ENCODE measurements at places on chromosomes 5 and 9. TPM values are rescaled to one million over a fixed set of nuclear protein-coding genes. Genes with fewer than 3 reads are reported as not detected.
A peak's percentile ranks its signal among the peaks of the same experiment; 100 is the strongest.

GRCh38 chr5:1484730-1485578, 38.8 kb downstream of the LPCAT1 start:
- DNase-seq, result no peak

DNA sequence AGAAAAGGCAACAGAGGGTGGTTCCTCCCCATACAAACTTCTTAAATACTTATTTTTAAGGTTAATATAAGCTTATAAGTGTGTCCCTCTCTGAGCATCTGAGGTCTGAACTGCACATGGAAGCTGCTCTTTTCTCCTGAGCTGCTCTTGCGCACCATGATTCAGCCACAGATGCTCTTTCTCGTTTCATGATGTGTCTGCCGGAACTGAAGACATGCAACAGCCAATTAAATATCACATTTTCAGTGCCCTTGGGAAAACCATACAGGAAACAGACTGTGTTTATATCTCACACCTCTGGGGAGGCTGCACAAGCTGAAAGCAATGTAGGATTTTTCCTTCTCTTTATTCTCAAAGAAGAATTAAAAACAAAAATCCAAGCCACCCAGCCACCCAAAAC, 96.8 kb upstream of the NREP start:
- DNase-seq, result no peak

- DNase-seq, result peak; percentile 90
Observed at GRCh38 chr5:149442563-149443182, 63.6 kb upstream of the IL17B start.

- no peak for DNase-seq
Observed at GRCh38 chr9:35556776-35557175, 48.3 kb upstream of the TESK1 start.

- no peak for DNase-seq
Observed at GRCh38 chr5:138538943-138539627, 4.0 kb downstream of the ETF1 start.

GRCh38 chr5:146072595-146072994, 32.8 kb downstream of the PLAC8L1 start:
- no peak for DNase-seq

DNA sequence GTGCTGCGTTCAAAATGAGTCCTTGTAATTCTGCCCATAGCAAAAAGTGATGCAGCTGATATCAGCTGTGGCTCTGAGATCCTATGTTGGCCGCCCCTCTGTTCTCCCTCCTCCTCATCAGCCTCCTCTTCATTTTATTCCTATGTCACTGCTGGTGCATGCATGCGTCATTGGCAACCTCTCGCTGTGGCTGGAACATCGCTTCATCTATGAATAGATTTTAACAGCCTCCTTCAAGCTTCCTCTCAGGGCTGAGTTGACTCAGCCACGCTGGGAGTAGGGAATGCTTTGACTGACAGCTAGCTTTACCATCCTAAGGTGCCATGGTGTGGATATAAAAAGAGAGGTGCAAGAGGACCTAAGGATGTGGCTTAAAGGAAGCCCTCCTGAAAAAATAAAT, 303.5 kb downstream of the PLK2 start:
- DNase-seq, result no peak

- DNase-seq, result no peak
Observed at GRCh38 chr5:90131383-90132133, 278.0 kb downstream of the CETN3 start.

DNA sequence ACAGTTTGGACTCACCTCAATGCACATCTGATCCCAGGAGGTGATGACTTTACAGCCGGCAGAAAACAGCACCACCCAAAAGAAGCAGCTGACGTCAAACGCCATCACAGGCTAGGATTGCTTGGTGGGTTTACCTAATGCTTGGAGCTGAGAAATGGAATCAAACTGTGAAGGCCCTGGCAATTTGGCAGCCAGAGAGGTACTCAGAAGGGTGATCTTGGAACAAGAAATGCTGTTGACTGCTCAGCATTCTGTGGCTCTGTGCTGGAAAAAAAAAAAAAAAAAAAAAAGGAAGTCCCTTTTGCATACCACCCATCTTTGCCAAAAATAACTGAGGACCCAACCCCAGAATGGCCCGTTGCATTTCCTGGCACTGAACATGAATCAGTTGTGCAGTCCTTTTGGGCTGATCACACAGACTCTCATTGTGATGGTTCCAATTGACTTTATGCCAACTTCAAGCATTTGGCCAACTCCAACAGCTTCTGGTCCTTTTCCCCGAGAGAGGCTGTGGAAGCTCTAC, at the start of gene CD180:
TSS of gene CD180 (minus strand) at position 263 of the 523 bp plus-strand sequence. CDS start at position 105, 158 bp downstream.
- DNase-seq, result no peak

DNA sequence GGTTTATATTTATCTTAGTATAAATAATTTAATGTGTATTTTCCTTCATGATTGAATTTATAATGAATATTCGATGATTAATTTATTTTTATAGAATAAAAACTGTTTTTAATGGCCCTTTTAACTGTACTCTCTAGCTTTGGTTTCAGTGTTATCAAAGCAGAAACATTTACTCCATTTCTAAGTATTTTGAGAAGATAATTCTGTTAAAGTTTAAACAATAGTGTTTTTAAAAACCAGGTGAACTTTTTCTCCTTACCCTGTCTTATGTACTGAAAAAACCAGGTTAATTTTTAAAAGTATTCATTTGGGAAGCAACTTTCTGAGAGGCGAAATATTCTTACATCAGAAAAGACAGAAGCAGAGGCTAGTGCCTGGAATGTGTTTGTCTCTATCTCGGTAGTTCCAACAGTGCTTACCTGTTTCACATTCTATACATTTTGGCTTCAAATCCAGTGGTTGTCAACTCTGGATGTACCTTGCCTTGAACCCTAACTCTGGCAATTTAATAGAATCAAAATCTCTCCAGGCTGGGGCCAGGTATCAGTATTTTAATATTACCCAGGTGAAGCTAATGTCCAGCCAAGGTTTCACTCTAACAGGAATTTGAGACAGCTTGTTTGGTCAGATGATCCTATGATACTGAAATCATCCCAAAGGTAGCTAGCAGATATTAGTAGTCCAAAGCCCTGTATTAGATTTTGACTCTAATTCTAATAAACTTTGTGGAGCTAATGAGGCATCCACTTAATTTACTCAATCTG, 434.4 kb downstream of the PDE4D start:
- no peak for DNase-seq

DNA sequence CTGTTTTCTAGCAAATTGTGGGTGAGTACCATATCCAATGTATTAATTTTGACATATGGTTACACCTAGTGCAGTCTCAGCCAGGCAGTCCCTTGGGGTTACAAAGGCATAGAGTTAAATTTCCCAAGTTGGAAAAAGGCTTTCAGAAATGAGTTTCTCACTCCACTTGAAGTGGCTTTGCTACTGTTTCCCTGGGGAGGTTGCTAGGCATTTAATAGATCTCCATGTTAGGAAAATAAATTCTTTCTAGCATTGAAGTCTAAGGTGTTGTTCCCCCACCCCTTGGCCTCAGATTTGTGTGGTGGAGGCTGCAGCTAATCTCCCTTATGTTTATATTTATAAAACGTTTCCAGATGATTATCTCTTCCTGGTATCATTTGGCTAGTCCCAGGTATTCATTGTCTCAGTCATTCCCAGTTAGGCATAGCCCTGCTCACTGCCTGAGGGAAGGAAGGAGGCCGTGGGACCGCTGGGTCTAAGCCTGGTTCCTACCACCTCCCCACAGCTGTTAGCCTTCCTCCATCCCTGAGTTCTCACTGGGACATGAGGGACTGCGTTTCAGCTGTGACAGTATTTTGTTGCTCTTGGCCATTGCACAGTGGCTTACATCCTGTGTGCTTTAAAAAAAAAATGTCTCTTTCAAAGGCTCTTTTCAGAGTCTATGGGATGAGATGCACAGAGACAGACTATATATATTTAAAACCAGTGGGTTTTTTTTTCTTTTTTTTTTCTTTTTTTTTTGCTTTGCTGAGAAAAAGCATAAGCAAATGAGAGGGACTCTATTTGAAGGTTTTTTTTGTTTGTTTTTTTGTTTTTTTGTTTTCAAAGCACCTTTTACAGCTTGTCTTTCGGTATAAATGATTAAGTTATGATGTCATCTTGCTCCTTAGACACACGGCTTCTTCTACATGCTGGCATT, 121.5 kb downstream of the MAST4 start:
- no peak for DNase-seq

GRCh38 chr9:124381170-124381945, 33.9 kb downstream of the PSMB7 start:
- DNase-seq, result no peak

GRCh38 chr5:53418409-53418808, 62.0 kb upstream of the FST start:
- DNase-seq, result no peak

DNA sequence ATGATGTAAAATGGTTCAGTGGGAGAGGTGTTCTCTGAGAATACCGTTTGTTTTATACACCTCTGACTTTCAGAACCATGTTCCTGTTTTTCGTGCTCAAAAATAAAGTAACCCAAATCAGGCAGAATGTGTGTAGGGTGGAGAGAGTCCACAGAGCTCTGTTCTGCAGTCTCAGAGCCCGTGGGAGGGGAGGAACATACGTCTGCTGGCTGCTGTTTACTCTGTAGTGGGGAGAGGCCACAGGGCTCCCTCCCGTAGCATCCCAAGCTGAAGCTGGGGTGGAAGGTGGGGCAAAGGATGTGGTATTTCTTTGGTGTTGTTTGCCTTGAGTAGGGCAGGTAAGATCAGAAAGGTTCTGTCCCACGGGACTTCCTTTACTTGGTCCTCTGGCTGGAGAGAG, 348.5 kb downstream of the DNAH5 start:
- no peak for DNase-seq

GRCh38 chr9:127896395-127897192, 2.8 kb downstream of the ST6GALNAC6 start:
- DNase-seq, result peak; percentile 54

DNA sequence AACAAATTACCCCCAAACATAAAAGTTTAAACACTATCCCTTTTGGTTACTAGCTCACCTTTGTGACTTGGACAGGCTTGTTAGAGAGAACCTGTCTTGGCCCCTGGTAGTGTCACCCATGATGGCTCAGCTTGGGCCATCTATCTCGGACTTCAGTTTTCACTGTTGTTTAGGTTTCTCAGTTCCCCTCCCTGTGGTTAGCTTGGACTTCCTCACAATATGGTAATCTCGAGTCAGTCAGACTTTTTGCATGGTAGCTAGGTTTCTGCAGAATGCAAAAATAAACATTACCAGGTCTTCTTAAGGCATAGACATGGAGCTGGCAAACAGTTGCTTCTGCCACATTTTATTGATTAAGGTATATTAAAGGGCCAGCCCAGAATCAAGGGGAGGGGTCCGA, 324.3 kb upstream of the RORB start:
- no peak for DNase-seq

GRCh38 chr9:5622016-5622415, 6.9 kb upstream of the RIC1 start:
- no peak for DNase-seq

DNA sequence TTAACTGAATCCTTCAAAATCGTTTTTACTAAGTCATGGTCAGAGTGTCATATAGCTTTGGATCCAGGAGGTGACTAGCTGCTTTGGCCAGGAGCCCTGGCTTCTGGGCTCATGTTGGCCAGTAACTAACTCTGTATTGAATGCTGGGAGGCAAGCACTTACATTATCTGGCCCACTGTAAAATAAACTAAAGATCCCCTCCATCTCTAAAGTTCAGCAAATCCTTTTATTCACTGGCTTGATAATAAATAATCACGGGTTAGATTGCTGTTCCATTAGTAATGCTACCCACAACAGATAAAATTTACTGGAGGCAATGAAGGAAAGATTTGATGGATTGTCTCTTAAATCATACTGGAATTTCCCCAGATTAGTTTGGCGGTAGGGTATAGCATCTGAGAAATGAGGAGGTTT, 382.2 kb upstream of the TLE4 start:
- no peak for DNase-seq

DNA sequence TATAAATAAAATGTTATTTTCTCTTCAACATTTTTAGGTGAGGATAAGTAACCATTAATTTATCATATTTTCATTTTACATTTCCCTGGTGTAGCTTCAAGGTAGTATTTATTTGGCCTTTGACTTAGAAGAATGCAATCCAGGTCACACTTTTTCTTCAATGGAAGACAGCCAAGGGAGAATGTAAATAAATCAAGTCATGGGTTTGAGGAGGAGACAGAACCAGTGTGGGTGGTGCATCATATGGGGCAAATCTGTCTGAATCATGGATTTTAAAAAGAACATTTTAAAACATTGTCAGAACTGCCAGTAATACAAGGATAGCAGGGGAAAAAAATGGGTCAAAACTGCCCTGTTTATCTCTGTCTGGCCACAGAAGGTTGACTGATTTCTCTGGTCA, 229.5 kb downstream of the FAM114A2 start:
- no peak for DNase-seq

DNA sequence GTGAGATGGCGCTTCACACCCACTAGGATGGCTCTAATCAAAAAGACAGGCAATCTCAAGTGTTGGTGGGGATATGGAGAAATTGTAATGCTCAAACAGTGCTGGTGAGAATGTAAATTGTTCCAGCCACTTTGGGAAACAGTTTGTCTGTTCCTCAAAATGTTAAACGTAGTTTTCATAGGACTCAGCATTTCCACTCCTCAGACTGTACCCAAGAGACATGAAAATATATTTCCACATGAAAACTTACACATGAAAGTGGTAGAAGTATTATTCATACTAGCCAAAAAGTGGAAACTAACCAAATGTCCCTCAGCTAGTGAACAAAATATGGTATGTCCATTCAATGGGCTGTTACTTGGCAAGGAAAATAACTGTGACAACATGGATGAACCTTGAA, 107.7 kb upstream of the CTSL start:
- DNase-seq, result no peak

- no peak for DNase-seq
Observed at GRCh38 chr5:88827997-88828396, 55.0 kb downstream of the MEF2C start.

DNA sequence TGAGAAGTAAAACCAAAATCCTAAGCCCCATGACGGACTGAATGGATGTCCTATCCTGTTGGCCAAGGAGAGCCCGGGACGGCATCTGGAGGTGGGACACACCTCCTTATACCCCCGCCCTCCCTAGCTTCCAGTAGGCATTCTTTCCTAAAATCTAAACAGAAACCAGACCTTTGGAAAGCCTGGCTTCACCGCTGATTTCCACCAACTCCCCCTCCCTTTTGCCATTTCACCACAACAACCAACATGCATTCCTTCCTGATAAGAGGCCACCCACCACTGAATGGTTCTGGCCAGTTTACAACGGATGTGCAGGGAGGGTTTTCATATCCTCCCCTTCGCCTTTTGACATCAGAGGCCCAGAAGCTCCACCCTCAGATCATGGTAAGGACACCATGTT, 9.2 kb upstream of the RARS1 start:
- no peak for DNase-seq

DNA sequence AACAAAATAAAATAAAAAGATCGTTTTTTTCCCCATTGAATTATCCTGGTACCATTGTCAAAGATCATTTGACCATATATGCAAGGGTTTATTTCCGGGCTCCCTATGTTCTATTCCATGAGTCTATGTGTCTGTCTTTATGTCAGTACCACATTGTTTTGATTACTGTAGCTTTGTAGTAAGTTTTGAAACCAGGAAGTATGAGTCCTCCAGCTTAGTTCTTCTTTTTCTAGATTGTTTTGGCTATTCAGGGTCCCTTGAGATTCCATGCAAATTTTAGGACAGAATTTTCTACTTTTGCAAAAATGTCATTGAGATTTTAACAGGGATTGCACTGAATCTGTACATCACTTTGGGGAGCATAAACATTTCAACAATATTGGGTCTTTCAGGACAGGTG, 18.7 kb upstream of the EEIG1 start:
- DNase-seq, result no peak

Gene NEURL1B
- total RNA-seq, result 43.4 TPM

Gene TNFSF8
- 1.0 TPM for total RNA-seq

Gene NRARP
- 2.8 TPM for total RNA-seq

Gene TMEM252
- not detected for total RNA-seq

Gene GALT
- 63.3 TPM for total RNA-seq

Gene FOXD4L4
- total RNA-seq, result not detected

Gene RBM18
- total RNA-seq, result 23.7 TPM

Gene TXNDC8
- total RNA-seq, result not detected

Gene NFIL3
- 45.7 TPM for total RNA-seq

Measured in ovary (tissue), 10 donors.